ENCODE measurements at places on chromosomes 6 and 20.

GRCh38 chr6:163291622-163292021 lies 122.9 kb upstream of the QKI start:
- peak; percentile 84 for DNase-seq

DNA sequence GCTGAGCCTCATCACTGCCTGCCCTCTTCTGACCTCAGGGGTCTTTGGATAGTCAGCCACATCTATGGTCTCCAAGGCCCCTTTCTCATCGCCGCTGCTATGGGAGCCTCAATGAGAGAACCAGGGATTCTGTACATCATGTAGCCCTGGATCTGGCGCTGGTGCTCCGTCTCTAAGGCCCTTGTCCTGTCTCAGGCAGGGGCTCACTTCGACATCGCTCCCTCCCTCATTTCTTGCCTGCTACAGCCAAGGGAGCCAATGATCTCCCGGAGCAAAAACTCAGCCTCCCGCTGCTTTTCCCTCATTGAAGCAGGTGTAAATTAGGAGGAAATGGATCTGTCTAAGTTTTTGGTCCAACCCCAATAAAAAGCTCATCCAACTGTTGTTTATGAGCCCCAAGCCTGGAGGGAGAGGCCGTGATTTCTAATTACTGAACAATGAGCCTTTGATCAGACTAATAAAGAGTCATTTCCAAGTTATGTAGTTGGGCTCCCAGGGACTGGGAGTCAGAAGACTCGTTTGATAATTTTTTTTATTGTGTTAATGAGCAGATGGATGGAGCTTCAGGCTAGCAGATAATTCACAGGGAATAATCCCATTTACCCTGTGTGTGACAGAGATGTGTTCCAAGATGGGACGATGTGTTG lies 30.9 kb downstream of the LBP start:
- no peak for DNase-seq

- DNase-seq = no peak
Measured at GRCh38 chr6:104954190-104954797, 2.6 kb upstream of the LIN28B start.

DNA sequence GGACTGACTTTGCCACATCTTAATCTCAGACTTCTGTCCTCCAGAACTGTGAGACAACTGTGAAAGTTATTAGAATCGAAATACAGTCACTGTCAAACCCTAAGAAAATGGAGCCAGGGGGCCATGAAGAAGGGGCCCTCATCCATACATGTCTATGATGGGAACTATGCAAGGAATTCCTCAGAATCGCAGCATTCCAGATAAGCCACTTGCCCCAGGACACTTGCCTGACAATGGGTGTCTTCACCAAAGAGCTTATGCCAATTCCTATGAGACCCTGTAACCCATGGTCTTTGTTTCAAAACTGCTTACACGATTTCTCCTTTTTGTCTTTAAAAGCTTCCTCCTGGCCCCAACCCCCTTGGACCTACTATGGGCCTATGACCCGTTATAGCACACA lies 90.4 kb upstream of the FOXP4 start:
- DNase-seq = no peak

DNA sequence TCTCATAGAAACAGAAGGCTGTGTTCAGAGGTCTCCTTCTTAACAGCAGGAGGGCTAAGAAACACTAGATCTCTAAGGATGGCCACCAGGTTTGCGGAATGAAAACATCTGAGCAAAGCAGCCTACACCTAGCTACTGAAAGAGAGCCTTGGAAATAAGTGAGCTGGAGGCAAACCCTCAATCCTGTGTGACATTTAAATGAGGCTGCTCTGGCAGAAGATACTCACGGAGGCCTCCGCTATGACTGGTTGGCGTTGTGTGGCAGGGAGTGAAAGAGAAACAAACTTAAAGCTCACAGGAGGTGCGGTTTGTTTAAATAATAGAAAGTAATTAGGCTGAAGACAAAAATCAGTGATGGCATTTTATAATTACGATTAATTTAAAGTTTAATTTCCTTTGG lies 162.0 kb upstream of the RNF217 start:
- DNase-seq = no peak

DNA sequence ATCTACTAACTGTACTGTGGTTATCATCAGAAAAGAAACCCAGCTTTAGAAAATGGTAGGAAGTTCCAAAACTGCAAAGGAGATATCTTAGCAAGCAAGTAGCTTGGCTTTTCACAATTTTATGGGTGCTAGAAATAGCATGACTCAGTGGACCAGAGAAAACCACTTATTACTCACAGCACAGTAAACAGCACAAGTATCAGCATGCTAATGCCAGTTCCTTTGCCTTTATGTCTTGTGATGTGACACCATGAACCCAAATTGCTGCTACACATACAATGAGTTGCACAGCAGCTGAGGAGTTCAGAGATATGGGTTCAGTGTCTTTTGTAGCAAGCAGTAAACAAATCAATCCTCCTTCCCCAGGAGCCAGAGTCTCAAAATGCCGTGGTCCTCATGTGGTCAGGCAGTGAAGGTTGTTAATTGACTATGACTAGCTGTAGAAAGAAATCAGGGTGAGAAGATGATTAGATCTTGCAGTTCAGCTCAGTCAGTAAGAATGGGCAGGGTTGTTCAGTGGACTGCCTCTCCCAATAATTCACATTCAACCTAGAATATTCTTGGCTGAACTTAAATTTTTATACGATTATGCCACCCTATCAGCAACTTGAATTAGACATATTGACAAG lies 73.3 kb downstream of the OPRM1 start:
- DNase-seq = peak; percentile 20

GRCh38 chr6:18845896-18846295 lies 458.7 kb downstream of the RNF144B start:
- DNase-seq = no peak
